CD14-positive monocyte (primary cell): ENCODE measurements at places on chromosomes 6 and 20. TPM values are rescaled to one million over a fixed set of nuclear protein-coding genes. Genes with fewer than 3 reads are reported as not detected.

GRCh38 chr6:158519300-158519699, 40.6 kb upstream of the TMEM181 start:
- no peak for DNase-seq

The RAET1L gene
- polyA plus RNA-seq, result not detected

- DNase-seq, result no peak
Measured at GRCh38 chr6:2863901-2864300, 22.2 kb upstream of the SERPINB1 start.

The SYNJ2 gene
- polyA plus RNA-seq, result 0.82 TPM

The UBE2J1 gene
- polyA plus RNA-seq, result 44.8 TPM

GRCh38 chr6:137792160-137793033, 74.7 kb upstream of the TNFAIP3 start:
- peak; percentile 66 for DNase-seq

The ACOT8 gene
- polyA plus RNA-seq, result 44.6 and 55.4 TPM in 2 replicates
